ENCODE measurements at places on chromosomes 16 and 17. TPM values are rescaled to one million over a fixed set of nuclear protein-coding genes. Genes with fewer than 3 reads are reported as not detected.

Gene ZG16B
- 9.8 TPM for total RNA-seq

Gene SALL1
- total RNA-seq, result not detected

Gene IRF8
- total RNA-seq, result 4.8 TPM

Gene RNF112
- 0.58 TPM for total RNA-seq

Gene CPHXL2
- total RNA-seq, result not detected

Gene CHRNE
- 0.43 TPM for total RNA-seq

Gene AGRP
- not detected for total RNA-seq
